ENCODE measurements at places on chromosomes 16 and 17.

DNA sequence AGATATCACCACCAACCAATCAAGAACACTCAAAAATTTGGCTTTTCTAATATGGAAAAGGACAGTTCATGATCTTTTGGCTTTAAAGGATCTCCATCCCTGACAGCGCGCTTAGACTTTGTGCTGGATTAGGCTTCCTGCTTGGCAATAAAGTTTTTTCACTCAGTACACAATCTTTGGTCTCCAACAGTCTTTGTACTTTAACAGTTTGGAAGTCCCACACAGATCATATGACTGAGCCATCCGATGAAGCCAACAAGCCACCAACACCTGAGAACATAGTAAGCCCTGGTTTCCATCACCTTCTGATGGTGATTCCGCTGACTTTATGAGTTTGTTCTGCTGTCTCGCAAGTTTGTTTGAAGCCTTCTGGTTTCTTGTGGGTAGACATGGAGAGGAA is 34.3 kb downstream of the SMURF2 start:
- no peak for DNase-seq

- no peak for DNase-seq
Observed at GRCh38 chr17:60392845-60393702, 1.1 kb upstream of the USP32 start.

GRCh38 chr16:22848451-22848850 is 34.5 kb downstream of the HS3ST2 start:
- DNase-seq = no peak

DNA sequence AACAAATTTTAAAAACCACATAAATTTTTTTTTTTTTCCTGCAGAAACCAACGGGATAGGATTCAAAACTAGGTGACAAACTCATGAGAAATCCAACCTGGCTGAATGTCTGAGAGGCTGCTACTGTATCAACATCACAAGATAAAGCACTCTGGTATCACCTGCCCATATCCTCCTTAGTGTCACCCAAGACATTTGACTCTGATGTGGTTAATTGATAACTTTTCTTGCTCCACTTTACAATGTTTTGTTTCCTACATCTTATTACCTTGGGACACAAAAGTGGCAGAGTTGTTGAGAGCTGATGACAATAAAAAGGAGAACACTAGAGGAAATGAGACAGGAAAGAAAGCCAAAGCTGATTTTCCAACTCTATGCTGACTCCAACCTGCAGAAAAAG is 4.0 kb upstream of the FBXL20 start:
- no peak for DNase-seq

All from activated CD4-positive, alpha-beta T cell treated with anti-CD3 and anti-CD28 coated beads for 24 hours (primary cell).